DMS153 (cell line): ENCODE measurements at places on chromosomes 16 and 17.

- DNase-seq: no peak
These were observed 57.1 kb upstream of the EMP2 start for GRCh38 chr16:10637337-10638037.

- DNase-seq: no peak
These were observed 20.0 kb downstream of the ABHD15 start for GRCh38 chr17:29546830-29547229.

GRCh38 chr16:86345516-86345915 is 164.8 kb upstream of the FOXF1 start:
- DNase-seq: no peak

DNA sequence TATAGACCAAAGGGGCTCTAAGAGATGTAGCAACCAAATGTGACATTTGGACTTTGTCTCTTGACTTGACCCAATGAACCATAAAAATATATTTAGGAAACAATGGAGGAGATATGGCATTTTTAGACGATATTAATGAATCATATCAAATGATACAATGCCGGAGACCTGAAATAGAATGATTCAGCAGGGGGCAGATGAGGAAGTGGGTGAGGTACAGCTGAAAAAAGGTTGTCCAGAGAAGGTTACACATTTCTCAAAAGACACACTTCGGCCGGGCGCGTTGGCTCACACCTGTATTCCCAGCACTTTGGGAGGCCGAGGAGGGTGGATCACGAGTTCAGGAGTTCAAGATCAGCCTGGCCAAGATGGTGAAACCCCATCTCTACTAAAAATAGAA is 16.5 kb upstream of the SNN start:
- DNase-seq: no peak

DNA sequence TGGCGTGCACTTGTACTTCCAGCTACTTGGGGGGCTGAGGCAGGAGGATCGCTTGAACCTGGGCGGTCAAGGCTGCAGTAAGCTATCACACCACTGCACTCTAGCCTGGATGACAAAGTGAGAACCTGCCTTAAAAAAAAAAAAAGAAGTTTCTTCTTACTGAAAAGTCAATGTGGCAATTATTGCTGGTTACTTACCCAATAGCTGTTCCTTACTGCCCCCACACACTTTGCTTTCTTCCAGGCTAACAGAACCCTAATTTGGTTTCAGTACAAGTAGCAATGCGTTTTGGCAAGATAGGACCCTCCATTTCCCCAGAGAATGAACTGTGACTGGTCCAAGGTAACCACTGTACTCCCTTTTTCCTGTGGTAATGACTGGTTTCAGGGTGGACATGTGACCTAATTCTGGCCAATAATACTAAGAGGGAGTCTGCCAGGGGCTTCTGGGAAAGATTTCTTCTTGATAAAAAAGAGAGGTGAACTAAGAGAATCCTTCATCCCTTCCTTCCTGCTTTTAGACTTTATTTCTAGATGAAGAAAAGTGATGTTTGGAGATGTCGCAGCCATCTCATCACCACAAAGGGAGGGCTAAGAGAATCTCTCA is 58.8 kb upstream of the MSI2 start:
- no peak for DNase-seq

DNA sequence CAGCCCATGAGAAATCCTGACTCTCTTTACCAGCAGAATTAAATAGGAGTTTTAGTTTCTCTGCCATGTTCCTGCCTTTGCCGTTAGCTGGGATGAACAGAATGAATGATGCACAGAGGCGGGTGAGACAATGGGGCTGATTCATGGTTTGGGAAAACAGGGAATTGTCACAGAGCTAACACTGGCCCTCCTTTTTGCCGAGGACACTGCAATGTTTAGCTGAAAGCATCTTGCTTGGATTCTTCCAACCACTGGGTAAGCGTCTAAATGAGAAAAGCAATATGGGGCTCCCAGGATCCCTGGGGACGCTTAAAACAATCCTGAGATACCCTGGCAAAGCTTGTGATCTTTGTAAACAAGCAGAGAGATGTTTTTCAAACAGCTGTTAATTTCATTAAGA is 12.8 kb upstream of the PAFAH1B1 start:
- DNase-seq: no peak

GRCh38 chr17:17175917-17176316 is 30.2 kb downstream of the PLD6 start:
- no peak for DNase-seq

DNA sequence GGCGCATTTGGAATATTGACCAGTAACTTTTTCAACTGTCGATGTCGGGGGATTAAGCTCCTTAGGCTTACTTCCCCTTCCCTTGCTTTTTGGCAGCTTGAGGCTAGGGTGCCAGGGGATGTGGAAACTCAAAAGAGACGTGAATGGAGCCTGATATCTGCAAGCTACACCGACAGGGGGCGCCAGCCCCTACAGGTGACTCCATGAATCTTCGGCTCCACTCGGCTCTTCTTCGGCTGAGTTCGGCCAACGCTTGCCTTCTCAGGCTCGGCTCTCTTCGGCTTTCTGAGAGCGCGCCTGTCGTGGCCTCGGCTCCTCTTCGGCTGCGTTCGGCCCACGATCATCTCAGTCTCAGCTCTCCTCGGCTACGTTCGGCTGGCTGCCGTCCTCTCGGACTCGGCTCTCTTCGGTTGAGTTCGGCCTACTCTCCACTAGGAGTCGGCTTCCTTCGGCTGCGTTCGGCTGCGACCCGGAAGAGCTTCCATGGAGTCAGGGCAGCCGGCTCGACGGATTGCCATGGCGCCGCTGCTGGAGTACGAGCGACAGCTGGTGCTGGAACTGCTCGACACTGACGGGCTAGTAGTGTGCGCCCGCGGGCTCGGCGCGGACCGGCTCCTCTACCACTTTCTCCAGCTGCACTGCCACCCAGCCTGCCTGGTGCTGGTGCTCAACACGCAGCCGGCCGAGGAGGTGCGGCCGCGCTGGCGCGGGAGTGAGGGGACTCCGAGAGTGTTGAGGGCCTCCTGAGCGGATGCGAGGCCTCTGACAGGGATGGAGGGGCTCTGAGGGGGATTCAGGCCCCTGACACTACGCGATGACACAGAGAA is at the start of gene ERCC4:
Gene ERCC4, plus strand, starts transcription at position 472 of the 827 bp plus-strand sequence. Its CDS starts 12 bp downstream, at position 484.
- peak; percentile 99 for DNase-seq

GRCh38 chr17:17445925-17446665 is 30.7 kb upstream of the MED9 start:
- DNase-seq: peak; percentile 62

DNA sequence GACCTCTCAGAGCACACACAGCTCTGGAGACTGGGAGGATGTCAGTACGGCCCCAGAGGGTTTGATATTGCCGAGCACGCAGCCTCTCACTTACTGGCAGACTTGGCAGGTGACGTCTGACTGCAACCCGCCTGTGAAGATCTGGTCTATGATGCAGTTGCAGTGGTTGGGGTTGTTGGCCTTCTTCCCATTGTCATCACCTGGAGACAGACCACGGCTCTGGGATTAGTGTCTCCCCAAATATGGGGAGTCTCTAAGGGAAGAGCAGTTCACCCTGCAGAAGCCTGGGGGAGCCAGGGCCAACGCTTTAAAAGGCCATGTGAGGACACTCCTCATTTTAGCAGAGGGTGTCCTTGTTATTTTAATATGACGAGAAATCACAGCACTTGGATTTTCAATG is 30.1 kb downstream of the USP22 start:
- no peak for DNase-seq
